Activated CD4-positive, alpha-beta T cell treated with anti-CD3 and anti-CD28 coated beads for 24 hours (primary cell): ENCODE measurements at places on chromosomes 2 and 18.
A peak's percentile ranks its signal among the peaks of the same experiment; 100 is the strongest.

DNA sequence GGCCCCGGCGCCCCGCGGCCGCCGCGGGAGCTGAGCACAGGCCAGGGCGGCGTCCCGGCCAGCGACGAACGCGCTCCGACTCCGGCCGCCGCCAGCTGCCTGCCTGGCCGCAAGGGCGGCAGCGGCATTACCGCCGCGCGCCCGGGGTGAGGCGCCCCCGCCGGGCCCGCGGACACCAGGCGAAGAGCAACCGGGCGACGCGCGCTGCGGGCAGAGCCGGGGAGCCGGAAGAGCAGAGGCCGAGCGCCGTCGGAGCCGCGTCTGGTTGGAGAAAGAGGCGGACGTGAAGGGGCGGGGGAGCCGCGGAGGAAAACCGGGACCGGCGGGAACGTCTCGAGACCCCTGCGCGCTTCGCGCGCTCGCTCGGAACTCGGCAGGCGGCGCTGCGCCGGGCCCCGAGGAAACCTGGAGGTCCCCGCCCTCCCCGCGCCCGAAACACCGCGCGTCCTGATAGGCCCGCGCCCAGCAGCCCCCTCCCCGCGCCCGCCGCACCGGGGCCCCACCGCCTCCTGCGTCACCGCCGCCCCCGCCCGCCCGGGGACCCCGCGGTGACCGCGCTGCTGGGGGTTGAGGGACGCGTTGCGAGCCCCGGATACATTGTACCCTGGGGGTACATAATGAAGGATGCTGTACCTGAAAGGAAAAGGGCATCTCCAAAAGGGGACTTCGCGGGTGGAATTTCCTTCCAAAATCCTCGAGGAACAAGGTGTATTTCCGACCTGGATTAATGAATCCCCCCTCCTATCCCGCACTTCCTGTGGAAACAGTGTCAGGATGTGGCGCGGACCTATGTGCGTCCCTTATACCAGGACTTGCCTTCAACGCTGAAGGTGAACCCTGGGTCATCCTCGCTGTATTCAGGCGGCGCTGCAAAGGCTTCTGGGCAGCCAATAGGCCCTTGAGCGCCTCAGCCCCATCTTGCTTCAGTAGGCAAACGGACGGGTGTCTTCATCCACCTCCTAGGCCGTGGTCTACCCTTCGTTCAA is 1.0 kb upstream of the B4GALT6 start:
- peak; percentile 13 for DNase-seq

- no peak for DNase-seq
Observed at GRCh38 chr2:64766841-64767669, 113.3 kb upstream of the SERTAD2 start.

DNA sequence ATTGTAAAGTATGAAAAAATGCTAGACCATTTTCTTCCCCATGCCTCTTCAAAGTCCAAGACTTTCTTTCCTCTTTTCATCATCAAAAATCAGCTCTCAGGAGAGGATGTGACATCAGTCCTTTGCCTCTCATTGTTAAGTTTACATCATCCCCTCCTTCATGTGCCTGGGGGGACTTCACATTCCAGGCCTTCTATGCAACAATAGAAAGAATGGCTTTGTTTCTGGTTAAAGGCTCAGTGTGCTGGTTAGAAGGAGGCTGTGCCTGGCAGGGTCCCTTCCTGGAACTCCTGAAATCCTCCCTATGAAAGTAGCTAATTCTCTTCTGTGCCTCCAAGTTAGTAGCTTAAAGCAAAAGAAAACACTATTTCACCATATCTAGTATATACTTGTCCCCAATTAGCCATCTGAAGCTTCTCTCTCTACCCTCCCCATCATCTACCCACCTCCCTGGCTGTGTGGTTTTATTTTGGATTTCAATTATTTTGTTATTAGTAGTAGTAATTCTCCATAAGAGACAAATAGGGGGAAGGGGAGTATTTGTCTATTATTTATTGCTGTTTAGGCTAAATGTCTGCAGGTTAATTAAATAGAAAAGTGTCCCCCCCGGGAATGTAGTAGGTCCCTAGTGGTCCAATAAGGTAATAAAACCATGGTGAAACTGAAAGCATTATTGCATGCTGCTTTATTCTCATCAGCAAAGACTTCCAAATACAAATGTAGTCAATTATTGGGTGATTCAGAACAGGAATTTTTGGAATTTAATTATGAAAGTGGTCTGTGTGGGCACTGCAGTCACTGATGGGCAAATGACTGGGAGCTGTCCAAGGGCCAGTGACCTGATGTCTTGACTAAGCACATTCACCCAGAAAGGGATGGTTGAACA is 69.0 kb downstream of the CPO start:
- no peak for DNase-seq

- no peak for DNase-seq
Observed at GRCh38 chr2:188114014-188114413, 177.7 kb upstream of the GULP1 start.

- no peak for DNase-seq
Observed at GRCh38 chr2:159617100-159617499, 752 bp upstream of the BAZ2B start.

GRCh38 chr2:22901471-22902179 is 483.4 kb upstream of the KLHL29 start:
- no peak for DNase-seq

- no peak for DNase-seq
Observed at GRCh38 chr2:2547451-2547850, 216.4 kb upstream of the MYT1L start.
